ENCODE measurements at places on chromosomes 16 and 17. TPM values are rescaled to one million over a fixed set of nuclear protein-coding genes. Genes with fewer than 3 reads are reported as not detected.

DNA sequence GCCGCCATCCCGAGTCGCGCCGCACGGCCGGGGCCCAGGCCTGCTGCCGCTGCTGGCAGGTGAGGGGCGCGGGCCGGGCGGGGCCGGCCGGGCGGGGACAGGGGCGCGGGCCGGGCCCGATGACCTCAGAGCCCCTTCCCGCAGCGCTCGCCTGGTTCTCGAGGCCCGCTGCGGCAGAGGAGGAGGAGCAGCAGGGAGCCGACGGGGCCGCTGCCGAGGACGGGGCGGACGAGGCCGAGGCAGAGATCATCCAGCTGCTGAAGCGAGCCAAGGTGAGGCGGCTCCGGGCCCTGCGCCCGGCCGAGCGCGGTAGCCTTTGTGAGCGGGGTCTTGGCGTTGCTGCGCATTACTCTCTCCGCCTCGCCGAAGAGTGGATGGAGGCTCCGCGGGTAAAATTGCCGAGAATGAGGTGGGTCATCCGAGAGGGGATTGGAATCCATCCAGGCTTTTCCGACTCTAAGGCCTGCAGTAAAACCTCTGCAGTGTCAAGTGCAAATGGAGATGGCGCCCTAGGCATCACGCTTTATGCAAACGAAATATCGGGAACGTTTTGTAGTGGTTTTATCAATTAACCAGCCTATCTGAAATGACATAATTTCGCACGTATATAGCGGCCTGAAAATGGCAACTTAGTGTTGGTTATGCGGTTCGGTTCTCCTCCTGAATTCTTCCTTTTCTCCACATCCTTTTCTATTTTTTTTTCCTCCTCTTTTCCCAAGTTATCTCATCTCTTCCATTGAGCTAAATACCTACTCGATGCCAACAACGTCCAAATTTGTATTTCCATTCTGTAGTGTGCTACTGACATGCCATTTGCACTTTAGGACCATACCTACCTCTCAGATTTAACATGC, 577 bp downstream of the TTC19 start:
- DNase-seq = peak; percentile 59

DNA sequence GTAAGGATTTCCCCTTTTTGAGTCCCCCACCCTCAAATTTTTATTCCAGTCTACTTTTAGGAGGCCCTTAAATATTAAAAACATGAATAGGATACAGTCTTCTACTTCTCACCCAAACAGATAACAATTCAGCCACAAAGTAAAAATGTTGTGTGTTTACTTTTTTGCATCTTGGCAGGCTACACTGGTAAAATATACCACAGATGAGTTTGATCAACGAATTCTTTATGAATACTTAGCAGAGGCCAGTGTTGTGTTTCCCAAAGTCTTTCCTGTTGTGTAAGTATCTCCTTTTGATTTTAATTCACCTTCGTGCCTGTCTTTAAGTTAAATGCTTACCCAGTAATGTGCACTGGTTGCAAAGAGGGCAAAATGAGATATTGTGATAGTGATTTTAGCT, 34.4 kb upstream of the RAB11FIP4 start:
- DNase-seq = no peak

DNA sequence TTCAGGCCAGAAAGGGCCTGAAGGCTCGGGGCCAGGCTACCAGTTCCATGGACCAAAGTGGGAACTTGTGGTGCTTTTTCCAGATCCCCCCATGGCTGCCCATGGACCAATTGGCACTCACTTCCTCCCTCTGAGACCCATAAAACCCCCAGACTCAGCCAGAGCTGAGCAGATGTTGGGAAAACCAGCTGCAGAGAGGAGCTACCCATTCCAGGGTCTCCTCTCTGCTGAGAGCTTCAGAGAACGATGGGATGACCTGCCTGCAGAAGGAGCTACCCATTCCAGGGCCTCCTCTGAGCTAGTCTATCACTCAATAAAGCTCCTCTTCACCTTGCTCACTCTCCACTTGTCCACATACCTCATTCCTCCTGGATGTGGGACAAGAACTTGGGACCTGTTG, 52.2 kb upstream of the MED9 start:
- no peak for DNase-seq

GRCh38 chr16:50453446-50453845, 84.7 kb upstream of the BRD7 start:
- no peak for DNase-seq

- no peak for DNase-seq
Observed at GRCh38 chr16:85008271-85008670, 3.1 kb downstream of the ZDHHC7 start.

DNA sequence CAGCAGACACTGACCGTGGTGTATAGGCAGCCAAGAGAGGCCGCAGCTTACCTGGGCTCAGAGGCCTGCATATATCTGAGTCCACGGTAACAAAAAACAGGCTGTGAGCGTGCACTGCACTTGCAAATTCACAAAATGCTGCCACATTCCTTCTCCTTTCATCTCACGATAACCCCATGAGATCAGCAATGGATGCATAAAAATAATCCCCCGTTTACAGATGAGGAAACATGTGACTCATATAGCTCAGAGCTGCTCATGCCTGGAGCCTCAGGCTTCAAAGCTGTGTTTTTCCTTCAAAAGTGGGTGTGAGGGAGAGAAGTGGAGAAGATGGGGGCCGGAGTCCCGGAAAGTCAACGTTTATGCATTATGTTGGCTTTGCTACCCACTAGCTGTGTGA, 118.3 kb upstream of the FOXF1 start:
- DNase-seq = no peak

- no peak for DNase-seq
Observed at GRCh38 chr17:47732399-47733046, 513 bp upstream of the TBX21 start.

DNA sequence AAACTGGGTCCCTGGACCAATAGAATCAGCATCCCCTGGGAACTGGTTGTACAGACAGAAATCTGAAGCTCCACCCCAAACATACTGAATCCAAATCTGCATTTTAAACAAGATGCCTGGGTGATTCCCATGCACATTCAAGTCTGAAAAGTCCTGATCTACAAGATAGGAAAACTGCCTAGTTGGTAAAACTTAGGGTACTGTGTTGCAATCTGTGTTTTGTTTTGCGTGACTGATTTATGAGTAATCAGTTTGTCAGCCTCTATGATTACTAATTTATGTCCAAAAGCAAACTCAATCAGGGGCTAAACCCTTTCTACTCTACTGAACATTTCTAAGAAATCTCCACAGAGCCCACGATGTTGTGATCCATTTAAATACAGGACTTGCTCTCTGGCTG, 103.8 kb downstream of the YPEL2 start:
- no peak for DNase-seq

DNA sequence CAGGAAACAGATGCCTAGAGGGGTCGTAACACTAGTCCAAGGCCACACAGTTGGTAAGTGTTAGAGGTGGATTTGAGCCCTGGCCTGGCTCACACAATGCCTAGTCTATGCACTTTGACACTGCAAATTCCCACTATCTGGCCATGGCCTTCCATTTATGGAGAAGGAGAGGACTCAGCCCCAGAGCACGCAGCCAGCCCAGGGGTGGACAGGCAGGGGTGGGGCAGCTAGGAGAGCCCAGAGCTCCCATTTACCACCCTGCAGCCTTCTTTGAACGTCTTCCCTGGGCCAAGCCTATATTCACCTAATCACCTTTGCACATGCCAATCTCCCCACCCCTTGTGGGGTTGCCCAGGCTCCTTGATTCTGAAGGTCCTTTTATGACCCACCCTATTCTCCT, 81.2 kb downstream of the DYNLRB2 start:
- no peak for DNase-seq

DNA sequence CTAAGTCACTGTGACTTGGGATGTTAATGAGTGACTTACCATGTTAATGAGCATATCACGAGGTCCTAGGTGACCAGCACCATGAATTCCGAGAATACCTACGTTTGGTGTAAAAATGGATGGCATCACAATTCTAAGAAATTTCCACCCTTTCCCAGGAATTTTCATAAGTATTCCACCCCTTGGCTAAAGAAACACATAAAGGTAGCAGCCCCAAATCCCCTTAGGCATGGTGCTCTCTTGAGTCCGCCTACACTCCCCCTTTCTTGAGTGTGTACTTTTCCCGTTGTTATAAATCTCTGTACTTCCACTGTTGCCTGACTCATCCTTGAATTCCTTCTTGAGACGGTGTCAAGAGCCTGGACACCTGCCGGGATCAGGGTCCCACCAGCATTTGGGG, 504.0 kb upstream of the RBFOX1 start:
- DNase-seq = no peak

- no peak for DNase-seq
Observed at GRCh38 chr16:8718851-8719680, 44.6 kb downstream of the ABAT start.

GRCh38 chr16:9964426-9964825, 217.8 kb downstream of the GRIN2A start:
- no peak for DNase-seq

GRCh38 chr17:4879601-4880000, 19.7 kb upstream of the C17orf107 start:
- DNase-seq = no peak

- no peak for DNase-seq
Observed at GRCh38 chr16:72821185-72821950, 226.6 kb downstream of the ZFHX3 start.

- no peak for DNase-seq
Observed at GRCh38 chr16:78995441-78995840, 605.1 kb downstream of the MAF start.

GRCh38 chr16:90077757-90078578, 837 bp upstream of the PRDM7 start:
- peak; percentile 37 for DNase-seq

GRCh38 chr16:25051406-25052150, 36.4 kb upstream of the ARHGAP17 start:
- no peak for DNase-seq

- DNase-seq = no peak
Observed at GRCh38 chr17:57993471-57994365, 5.7 kb upstream of the VEZF1 start.

DNA sequence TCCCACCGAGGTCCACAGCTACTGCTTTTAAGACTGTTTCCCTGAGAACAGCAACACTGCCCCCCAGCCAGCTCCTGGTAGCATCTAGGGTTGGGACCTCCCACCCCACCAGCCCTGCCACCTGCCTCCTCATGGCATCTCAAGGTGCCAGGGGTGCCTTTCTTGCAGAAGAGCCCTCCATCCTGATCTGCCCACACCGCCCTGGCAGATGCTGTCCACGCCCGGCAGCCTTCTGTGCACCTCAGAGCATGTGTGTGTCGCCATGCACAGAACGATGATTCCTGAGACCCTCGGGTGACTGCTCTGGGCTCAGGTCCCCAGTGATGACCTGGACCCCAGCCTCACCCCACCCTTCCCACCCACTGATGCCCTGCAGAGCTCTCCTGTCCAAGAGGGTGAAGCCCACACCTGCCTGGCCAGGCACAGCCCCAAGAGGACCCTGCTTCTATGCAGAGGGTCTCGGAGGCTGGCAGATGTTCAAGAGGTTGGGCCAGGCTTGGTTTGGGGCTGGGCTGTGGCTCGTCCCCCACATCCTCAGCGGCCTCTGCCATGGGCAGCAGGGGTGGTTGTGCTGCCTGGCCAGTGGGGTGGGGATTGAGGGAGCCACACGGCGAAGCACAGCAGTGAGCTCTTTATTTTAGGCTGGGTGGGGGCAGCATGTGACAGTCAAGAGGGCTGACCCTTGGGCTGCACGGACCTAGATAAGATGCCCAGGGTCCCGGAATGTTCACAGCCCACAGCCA, 5.2 kb upstream of the SPATA2L start:
- no peak for DNase-seq

GRCh38 chr16:57645691-57646387, 17.4 kb downstream of the ADGRG1 start:
- no peak for DNase-seq

DNA sequence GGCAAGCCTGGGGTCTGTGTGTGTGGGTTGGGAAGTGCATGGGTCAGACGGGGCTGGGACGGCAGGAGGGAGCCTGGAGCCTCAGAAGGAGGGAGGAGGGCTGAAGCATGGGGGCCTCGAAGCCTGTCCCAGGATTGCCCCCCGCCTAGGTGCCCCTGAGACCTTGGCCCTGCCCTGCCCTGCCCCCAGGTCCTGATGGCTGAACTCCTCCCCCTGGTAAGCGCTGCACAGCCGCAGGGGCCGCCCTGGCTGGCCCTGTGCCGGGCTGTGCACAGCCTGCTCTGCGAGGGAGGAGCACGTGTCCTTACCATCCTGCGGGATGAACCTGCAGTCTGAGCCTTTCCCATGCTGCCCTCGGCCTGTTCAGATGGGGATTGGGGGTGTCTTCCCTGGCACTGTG, 4.4 kb downstream of the TEDC2 start:
- no peak for DNase-seq

- no peak for DNase-seq
Observed at GRCh38 chr16:79638386-79638785, 37.8 kb upstream of the MAF start.

DNA sequence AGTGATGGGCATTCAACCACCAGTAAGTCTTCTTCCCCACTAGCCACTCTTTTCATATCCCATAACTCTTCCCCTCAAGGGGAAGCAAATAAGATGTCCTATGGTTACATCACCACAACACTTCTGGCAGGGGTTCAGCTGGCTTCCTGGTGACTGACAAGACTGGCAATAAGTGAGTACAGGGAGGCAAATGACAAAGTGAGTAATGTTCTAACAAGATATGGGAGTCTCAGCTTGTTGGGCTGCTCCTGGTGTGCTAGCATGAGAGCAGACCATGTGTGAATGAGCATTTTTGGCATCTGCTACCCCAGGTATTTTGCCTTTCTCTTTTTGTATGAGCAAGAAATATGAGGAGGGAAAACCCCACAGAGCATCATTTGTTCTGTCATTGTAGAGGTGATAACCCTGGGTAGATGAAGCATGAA, 9.9 kb downstream of the TMIGD1 start:
- peak; percentile 46 for DNase-seq

DNA sequence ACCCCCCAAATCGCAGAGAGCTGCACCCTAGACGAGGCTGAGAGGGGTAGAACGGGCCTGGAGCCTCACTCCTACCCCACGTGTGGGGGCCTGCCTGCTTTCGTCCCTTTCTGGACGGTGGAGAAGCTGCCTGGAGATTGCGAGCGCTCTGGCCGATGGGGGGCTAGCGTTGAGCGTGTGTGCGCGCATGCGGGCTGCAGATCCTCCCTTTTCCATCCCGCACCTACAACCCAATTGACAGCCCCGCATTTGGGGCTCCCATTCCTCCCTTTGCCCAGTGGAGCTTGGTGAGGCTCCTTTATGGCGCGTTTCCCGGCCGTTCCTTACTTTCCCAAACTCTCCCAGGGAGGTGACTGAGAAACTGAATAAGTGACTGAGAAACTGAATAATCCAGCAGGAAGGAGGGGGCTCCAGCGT, 907 bp upstream of the ESRP2 start:
- DNase-seq = no peak

DNA sequence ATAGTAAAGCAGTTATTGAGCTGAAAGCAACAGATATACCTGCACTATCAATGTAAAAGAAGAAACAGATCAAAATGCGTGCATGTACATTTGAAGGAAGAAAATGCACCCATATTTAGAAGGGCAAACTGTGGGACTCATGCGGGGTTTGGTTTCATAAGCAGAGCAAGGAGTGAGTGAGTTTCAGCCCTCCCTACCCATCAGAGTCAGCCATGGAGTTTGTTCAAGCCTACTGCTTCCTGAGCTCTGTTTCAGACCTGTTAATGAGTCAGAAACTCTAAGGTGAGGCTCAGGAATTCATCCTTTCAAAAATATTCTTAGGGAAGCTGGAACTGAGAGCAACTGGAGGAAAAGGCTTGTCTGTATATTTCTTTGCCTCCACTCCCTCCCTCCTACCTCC, 446.2 kb downstream of the HS3ST4 start:
- no peak for DNase-seq

The ABCA3 gene
- 8.4 TPM for total RNA-seq

The KRT32 gene
- total RNA-seq = 2.5 TPM

The ZNF778 gene
- 2.9 TPM for total RNA-seq

The ITGB4 gene
- total RNA-seq = 4.3 TPM

The PRR15L gene
- total RNA-seq = 0.38 TPM

The CTRB2 gene
- not detected for total RNA-seq

The TTLL6 gene
- total RNA-seq = 0.42 TPM

The ARL16 gene
- 23.0 TPM for total RNA-seq
